ENCODE measurements at places on chromosomes 2 and 18.

GRCh38 chr18:34773378-34773777 is 63.3 kb downstream of the DTNA start:
- H3K4me3 ChIP-seq, result no peak overlapping the region
- H3K27ac ChIP-seq, result no peak overlapping the region
- no peaks in the 10 kb centered on the region for H3K4me1 ChIP-seq

DNA sequence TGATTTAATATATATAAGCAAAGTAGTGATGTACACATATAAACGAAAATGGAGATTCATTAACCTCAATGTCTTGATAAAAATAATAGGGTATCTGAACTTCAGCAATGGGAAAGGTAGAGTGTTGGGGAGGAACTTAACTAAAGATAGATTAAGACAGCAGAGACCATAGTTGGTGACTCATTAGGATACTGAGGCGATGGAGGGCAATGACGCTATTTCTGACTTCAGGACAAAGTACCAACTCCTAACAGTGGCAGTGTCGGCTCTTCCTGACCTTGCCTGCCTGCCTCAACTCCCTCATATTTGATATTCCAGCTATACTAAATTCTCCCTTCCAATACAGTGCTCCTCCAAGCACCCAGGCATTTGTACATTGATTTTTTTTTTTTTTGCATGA is 98.6 kb downstream of the CDH2 start:
- H3K36me3 ChIP-seq, result no peaks in the 10 kb centered on the region
- no peak overlapping the region for H3K4me3 ChIP-seq
- no peaks in the 10 kb centered on the region for H3K27me3 ChIP-seq
- DNase-seq, result no peak

- H3K4me1 ChIP-seq, result no peaks in the 10 kb centered on the region
- DNase-seq, result no peak
- H3K27me3 ChIP-seq, result no peaks in the 10 kb centered on the region
These were observed 105.3 kb downstream of the ARL4C start for GRCh38 chr2:234391625-234392024.

- no peak for DNase-seq
- H3K27me3 ChIP-seq, result peaks cover 7% of the 10 kb centered on the region
- H3K4me1 ChIP-seq, result no peaks in the 10 kb centered on the region
These were observed 6.4 kb downstream of the SALL3 start for GRCh38 chr18:78986018-78986481.

All from ascending aorta (tissue), 2 donors.